ENCODE measurements at places on chromosomes 1 and 21. TPM values are rescaled to one million over a fixed set of nuclear protein-coding genes. Genes with fewer than 3 reads are reported as not detected.

Gene PLCH2
- not detected for total RNA-seq

Gene GPR52
- 0.24 TPM for total RNA-seq

Gene GNG4
- 4.2 TPM for total RNA-seq

Gene CENPF
- 182 TPM for total RNA-seq

Gene HUNK
- total RNA-seq, result 13.6 TPM

DNA sequence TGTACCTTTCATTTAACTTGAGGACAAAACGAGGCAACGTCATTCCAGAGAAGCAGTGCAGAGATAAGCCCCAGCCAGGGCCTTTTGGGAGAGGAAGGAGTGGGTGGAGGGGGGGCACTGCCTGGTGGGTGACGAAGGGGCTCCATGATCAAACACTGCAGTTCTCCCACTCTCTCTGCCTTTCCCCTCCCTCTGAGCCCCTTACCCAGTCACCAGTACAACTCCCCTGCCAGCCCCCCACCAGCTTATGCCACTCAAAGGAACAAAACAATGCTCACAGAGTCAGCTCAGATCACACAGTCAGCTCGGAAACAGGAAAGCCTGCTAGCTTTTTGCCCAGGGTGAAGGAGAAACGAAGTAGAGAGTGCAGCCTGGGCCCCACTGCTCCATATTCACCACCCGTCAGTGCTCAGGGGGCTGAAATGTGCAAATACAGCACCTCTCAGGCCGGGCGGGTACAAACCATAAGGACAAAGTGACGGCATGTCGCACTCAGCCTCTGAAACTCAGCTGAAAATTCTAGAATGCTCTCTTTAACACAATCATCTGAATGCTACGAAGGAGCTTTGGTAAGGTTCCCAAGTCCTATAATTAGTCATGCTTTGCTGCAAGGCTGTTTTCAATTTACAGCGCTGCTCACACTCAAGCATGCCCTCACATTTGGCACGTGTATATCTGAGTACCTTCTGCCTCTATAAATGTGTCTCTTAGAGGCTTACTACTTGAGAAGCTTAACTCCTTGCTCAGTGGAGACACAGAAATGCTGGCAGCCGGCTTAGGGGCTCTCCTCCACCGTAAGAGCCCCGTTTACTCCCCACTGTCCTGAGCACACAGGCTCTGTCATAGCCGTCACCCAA is 65.8 kb upstream of the RAB4A start:
- no peak for DNase-seq

GRCh38 chr21:42568866-42569731 is 55.4 kb downstream of the SLC37A1 start:
- no peak for DNase-seq

- DNase-seq, result no peak
Observed at GRCh38 chr21:41960386-41960785, 6.6 kb upstream of the C2CD2 start.

DNA sequence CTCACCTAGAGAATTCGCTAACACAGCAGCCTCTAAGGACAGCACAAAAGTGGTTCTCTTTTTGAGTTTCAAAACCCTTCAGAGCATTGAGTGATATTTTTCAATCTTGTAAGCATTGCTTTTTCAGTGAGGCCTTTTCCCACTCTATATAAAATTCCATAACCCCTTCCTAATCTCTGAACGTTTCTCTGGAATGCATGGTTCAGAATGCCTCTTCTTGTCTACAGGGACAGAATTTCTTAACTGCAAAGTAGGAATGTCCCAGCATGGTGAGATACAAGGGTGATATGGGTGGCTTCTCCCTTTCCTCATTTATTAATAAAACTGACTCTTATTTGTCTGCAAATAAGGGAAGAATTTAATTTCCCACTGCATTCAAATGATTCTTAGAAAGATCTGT is 377.9 kb downstream of the LTN1 start:
- DNase-seq, result no peak

DNA sequence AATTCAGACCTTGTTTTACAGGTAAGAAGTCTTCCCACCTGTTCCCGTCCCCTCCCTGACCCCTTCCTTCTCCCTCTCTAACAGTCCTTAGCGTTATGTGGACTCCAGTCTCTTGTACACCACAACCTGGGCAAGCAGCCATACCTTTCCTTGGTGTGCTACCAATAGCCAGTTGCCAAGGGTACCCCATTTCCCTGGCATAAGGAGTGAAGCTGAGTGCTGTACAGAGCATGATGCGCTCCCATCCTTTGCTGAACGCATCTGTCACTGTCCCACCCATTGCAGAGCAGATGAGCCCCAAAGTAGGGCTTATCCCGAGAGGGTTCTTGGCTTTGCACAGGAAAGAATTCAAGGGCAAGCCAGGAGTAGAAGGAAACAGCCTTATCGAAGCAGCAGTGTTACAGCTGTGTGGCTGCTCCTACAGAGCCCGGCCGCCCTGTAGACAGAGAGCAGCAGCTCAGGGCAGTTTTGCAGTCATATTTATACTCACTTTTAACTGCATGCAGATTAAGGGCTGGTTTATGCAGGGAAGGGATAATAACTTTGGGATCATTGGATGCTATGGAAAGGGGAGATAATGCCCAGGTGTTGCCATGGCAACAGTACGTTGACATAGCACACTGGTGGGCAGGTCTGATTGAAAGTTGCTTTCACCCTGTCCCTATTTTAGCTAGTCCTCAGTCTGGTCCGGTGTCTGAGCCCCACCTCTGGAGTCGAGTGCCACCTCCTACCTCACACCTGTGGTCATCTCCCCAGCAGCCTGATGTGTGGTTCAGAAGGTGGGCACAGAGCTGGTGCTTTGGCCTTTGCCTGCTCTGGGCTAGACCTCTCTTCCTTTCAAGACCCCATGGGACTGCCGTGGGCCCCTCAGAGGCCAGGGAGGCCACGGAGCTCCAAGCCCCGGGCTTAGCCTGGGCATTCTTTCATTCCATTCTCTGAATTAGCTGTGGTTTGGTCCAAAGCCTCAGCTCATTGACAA is 5.1 kb downstream of the FHAD1 start:
- no peak for DNase-seq

DNA sequence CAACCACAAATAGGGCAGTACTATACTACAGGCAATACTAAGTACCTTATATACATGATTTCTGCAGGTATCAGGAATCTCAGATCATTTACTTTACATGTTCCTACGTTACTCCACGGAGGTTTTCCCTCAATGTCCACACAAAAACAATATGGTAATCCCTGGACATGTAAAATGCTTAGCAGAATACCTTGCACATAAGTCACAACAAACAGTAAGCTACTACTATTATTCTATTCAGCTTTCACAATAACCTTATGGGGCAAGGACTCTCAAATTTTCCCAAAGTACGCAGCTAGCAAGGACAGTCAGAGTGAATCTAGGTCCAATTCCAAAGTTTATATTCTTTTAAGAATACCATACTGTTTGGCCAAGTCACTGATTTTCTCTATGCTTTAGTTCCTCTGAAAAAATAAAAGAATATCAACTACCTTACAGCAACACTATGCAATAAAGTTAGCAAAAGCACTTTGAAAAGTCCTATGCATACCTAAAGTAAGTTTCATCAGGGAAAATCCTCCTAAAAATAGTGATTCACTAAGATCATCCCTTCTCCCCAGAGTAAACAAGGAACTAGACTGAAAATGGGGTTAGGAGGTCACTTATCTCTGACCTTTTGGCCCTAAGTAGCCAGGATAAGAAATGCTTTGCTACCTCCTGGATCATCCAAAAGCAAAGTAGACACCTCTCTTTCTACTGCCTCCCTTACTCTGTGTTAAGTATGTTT is 67.4 kb downstream of the LUZP1 start:
- no peak for DNase-seq

- DNase-seq, result no peak
Observed at GRCh38 chr1:2195785-2196184, 1.2 kb upstream of the FAAP20 start.

GRCh38 chr1:246797597-246797996 is 73.4 kb downstream of the SCCPDH start:
- no peak for DNase-seq

- DNase-seq, result no peak
Observed at GRCh38 chr1:154391086-154391770, 13.9 kb upstream of the IL6R start.

GRCh38 chr1:224245188-224245587 is 62.1 kb downstream of the DEGS1 start:
- DNase-seq, result no peak

DNA sequence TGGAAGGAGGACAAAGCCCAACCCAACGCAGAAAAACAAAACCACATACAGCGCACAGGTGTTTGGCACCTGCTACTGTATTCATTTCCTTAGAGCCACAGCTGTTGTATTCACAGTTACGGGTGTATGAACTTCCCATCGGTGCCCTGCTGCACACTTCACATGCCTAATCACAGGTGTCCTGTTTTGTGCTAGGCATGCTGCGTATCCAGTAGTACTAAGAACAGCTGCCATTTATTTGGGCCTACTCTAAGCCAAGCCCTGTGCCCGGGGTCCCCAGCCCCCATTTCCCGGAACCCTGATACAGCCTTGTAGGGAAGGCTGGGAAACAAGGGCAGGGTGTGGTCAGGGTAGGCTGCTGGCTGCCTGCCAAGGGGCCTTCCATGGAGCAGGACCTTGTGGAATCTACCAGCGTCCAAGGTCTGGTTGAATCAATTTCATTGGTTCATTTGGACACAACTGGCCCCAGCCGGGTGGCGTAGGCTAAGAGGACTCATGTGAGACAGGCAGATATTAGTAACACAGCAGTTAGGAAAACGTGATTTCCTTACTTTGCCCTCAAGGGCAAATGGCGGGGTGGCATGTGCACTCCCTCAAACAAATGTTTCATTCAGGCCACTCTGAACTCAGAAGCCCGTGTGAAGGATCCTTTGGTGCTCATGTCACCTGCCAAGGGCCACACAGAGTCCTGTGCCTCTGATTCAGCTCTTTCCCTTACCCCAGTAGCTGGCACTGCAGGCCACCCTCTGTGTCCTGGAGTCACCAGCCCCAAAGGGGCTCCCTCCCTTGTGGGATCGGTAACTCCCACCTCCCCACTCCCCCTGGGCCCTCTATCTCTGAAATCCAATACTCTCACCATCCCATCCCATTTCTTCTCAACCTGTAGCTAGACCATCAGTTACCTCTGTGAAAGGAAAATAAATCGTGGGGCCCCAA is 986 bp upstream of the RNF186 start:
- no peak for DNase-seq

GRCh38 chr1:231416901-231417300 is 5.2 kb downstream of the EGLN1 start:
- DNase-seq, result no peak

DNA sequence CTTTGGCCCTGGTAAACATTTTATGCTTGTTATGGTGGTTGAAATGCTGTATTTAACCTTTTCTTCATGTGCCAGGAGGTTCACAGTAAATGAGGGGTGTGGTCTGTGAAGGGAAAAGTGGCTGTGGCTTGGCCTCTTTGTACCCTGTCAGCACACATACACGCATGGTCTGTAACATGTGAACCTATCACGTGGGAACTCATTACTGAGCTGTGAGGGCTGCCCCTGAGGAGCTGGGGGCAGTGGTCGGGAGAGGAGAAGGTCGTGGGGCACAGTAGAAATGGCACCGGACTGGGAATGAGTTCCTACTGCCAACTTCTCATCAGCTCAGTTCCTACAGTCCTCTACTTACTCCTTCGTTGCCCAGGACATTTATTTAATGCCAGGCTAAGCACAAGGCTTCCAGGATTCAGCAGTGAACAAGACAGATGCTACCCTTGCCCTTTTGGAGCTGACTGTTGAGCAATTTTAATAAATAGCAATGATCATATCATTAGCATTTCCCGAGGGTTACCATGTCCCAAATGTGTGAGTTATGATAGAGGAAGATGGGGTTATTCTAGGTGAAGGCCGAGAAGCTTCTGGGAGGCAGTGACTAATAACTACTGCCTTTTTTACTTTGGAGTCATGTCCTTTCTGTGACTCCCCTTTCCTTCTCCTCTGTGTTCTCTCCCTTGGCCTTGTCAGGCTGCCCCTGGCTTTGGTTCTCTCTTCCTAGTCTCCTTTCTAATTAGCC is 38.8 kb downstream of the DDR2 start:
- DNase-seq, result no peak

DNA sequence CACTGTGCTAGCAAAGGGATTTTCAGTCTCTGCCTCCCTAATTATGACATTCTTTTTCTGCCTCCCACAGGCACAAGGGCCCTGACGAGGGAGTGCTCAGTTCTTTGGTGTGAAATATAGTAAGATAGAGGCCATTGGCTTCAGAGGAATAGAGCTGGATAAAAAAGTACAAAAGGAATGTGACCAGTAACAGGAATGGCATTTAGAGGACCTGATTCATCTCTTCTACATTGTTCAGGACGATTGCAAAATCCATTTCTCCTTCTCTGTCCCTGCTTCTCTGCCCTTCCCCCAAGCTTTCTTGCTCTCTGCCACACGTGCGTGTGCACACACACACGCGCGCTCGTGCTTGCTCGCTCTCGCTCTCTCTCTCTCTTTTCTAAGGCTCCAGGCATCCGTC is 668.2 kb downstream of the KIF26B start:
- DNase-seq, result peak; percentile 92

GRCh38 chr1:110903853-110904500 is 31.0 kb downstream of the CD53 start:
- no peak for DNase-seq

GRCh38 chr1:17061486-17061885 is 7.7 kb upstream of the SDHB start:
- no peak for DNase-seq

DNA sequence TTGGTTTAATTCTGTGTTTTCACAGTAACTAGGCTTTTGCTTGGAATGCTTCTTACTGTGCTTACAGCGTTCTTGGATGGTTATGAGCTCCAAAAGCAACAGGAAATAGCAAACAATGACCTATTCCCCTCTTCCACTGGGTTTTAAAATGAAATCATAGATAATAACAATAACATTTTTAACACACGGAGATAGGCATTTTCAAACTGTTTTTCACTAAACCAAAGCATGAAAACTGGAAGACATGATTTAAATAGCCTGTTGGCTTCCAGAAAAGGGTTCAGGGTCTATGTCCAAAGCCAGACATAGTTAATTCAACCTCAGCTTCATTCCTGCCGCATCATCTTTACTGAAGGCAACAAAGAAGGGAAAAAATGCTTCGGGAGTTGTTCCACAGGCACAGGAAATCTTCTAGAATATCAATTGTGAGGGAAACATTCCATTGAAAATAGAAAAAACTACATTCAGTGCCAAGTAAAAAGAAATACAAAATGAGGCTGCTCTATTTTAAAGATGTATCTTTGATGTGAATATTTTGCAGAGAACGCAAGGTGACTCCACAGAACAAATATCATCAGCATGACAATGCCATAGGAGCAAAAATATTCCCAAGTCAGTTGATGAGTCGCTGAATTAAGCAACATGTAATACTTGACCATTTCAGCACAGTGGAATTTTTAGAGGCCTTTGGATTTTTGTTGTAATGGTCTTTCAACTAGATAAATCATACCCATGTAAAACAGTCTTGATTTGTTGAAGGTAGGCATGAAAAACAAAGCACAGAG is 80.7 kb downstream of the NID1 start:
- no peak for DNase-seq

DNA sequence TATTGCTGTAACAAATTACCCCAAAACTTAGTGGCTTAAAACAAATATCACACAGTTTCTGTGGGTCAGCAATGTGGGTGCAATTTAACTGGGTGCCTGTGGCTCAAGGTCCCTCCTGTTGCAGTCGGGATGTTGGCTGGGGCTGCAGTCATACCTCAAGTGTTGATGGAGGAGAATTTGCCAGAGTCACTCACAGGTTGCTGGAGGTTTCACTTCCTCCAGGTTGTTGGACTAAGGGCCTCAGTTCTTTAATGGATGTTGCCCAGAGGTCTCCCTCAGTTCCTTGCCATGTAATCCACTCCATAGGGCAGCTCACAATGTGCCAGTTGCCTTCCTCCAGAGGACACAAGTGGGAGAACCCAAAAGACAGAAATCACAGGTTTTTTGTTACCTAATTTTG is 2.5 kb upstream of the TAF13 start:
- no peak for DNase-seq
